Progenitor cell of endocrine pancreas (in vitro differentiated cells): ENCODE measurements at places on chromosomes 2 and 18.

DNA sequence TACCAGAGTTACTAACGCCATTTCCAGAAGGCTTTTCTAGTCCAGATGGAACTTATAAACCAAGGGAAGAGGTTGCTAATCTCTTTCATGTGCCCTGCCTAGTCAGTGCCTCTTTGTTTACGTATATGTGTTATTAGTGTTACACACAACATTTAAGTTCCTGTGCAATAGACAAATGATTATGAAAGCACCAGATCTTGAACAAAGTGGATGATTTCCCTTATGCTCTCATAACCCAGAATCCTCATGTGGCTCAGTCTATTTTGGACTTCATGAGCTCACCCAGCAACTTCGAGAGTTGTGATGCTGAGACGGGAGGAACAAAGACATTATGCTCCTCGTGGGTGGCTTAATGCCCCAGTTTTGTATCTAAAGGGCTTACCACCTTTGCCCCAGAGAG, 214.4 kb upstream of the SP5 start:
- no peak for DNase-seq

GRCh38 chr18:22318745-22319407, 98.8 kb downstream of the CTAGE1 start:
- DNase-seq = no peak

DNA sequence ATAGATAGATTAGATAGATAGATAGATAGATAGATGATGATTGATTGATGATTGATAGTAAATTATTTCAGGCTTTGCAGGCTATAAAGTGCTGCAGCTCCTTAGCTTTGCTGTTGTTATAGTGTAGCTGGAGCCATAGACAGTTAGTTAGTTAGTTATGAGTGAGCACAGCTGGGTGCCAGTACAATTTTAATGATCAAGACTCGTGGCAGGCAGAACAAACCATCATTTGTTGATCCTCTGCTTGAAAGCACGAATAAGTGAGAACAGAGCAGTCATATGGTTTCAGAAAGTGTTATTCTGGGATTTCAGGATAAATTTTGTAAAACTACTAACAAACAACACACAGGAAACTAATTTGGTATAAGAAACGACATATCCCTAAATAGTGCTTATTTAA, 53.9 kb downstream of the THOC1 start:
- no peak for DNase-seq

DNA sequence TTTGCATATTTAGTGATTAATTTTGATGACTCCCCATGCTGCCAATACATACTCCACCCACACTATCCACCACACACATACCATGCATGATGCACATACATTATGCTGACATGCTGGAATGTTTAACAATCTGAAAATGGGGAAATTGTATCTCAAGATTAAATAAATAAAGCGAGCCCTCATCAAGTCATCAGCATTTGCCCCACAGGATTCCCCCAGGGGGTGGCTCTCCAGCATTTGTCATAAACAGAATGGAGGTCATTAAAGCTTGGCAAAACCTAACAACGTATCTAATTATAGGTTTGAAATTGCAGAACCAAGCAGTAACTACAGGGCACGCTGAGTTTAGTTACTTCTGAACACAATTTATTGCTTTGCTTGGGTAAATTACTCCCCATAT, 141.2 kb upstream of the TACR1 start:
- no peak for DNase-seq

DNA sequence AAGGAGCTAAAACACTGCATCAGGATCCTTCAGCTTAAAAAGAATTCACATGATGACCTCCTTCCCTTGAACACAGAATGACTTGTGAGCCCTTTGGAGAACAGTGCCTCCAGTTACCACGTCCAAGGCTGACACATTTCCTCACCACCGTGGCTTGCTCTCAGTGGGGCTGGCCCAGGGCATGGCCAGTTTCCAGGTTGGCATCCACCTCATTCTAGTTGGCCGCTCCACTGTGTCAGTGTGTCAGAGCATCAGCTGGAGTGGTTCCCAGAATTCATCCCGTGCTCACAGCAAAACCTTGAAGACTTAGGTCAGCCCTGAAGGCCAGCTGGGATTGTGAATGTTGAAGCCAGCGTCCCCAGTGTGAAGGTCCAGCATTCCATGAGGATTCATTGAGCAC, 158.5 kb downstream of the INSIG2 start:
- no peak for DNase-seq

GRCh38 chr2:241817126-241817820, 8.3 kb downstream of the NEU4 start:
- no peak for DNase-seq

DNA sequence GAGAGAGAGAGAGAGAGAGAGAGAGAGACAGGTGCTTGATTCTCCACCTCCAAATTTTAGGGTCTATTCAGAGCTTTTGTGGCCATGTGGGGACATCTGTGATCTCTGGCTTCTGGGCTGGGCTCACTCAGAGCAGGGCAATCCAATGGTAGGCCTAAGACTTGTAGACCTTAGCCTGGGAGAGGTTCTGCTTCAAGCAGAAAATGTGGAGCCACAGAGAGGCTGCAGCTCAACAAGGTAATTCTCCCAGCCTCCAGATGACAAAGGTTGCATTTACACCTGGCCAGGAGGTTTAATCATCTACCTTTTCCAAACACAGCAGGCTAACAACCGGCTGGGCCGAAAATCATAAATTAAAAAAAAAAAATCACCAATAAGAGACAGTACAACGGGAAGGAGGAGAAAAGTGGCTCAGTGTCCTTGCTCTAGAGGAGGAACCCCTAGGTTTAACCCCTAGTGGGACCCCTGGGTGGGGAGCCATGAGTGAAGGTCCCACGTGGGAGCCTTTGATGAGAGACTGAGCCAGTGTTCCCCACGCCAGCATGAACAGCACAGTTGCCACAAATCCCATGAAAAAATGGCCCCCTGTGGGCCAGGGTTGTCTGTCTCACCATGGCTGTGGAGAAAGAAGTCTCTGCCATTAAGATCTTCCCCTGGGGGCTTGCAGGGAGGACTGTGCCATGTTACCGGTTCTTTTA, 124.0 kb upstream of the GATA6 start:
- no peak for DNase-seq

DNA sequence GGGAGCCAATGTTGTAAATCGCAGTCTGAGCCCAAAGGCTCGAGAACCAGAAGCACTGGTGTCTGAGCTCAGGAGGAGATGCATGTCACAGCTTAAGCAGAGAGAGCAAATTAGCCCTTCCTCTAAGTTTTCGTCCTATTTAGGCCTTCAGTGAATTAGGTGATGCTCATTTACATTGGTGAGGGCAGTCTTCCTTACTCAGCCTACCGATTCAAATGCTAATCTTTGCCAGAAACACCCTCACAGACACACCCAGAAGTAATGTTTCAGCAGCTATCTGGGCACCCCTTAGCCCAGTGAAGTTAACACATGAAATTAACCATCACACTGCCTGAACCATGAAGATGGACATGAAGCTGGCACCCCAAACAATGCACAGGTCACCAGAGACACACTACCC, 385.1 kb downstream of the STK39 start:
- no peak for DNase-seq

DNA sequence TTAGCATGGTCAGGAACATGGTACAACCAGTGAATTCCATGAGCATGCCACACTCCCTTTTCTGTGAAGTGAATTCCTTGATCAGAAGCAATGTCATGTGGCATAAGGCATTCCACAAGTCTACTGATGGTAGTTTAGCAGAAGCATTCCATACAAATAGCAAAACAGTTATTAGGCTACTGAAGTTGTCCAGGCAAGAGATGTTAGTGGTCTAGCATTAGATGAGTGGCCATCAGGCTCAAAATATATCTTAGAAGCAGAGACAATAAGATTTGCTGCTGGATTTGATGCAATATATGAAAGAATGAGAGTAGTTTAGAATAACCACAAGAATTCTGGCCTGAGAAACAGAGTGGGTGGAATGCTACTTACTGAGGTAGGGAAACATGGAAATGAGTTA, 355.3 kb upstream of the NRXN1 start:
- DNase-seq = no peak

DNA sequence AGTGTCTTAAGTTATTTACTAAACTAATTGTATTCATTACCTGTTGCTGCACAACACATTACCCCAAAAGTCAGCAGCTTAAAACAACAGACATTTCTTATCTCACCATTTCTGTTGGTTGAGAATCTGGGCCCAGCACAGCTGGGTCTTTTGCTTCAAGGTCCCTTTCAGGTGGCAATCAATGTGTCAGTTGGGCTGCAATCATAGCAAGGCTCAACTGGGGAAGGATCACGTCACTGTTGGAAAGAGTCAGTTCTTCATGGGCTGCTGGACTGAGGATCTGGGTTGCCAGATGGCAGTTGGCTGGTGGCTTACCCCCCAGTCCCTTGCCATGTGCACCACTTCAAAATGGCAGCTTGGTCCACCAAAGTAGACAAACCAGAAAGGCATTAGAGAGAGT, 261.2 kb downstream of the SUCLG1 start:
- DNase-seq = no peak

DNA sequence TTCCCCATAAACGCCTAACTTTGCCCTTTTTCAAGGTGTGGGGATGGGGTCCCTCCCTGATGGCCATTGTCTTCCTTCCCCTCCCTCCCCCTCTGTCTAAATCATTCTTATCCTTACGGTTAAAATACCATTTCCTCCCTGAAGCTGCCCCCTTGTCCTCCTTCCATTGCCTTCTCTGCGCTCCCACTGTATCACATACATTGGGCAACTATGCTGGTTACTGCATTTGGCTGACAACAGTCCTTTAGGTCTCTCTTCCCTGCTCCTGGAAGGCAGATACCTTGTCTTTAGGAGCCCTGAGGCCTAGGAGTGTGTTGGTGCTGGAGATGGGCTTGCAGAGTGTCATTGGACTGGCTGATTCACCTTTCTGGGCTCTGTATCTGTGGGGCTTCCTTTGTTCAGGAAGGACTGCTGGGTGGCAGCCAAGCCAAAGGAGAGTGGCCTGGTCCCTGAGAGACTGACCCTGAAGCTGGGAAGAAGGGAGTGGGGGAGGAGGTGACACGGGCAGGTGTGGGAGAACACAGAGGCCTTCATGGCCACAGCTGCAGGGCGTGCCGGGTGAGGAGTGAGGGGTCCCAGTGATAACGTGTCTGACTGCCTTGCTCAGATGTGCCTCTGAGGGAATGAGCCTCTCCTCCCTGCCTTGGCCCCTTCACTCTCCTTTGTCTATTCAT, 2.2 kb downstream of the WNT6 start:
- DNase-seq = no peak

GRCh38 chr2:151817929-151818328, 10.3 kb downstream of the ARL5A start:
- no peak for DNase-seq

GRCh38 chr2:3313781-3314375, 63.7 kb downstream of the EIPR1 start:
- DNase-seq = no peak

GRCh38 chr2:75317802-75318201, 118.5 kb upstream of the TACR1 start:
- DNase-seq = no peak

DNA sequence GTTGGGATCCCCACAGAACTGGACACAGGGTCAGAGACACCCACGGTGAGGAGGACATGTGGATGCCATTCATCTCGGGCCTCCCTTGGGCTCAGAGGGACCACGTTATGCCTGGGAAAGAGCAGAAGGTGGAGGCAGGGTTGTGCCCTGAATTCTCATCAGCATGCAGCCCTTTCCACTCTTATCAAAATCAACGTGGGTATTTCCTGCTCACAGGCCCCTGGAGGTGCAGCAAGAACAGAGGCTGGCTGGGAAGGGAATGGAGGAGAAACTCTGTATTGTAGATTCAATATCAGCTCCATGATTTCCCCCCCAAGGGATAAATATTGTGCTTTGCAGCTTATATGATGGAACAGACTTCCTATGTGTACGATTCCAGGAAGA, 90.9 kb downstream of the SETBP1 start:
- DNase-seq = no peak

GRCh38 chr2:181752301-181752700, 72.0 kb upstream of the NEUROD1 start:
- DNase-seq = no peak

- DNase-seq = no peak
These were observed 515 bp downstream of the TSHZ1 start for GRCh38 chr18:75211002-75211621.

GRCh38 chr18:23450022-23450421, 3.1 kb upstream of the RIOK3 start:
- no peak for DNase-seq

DNA sequence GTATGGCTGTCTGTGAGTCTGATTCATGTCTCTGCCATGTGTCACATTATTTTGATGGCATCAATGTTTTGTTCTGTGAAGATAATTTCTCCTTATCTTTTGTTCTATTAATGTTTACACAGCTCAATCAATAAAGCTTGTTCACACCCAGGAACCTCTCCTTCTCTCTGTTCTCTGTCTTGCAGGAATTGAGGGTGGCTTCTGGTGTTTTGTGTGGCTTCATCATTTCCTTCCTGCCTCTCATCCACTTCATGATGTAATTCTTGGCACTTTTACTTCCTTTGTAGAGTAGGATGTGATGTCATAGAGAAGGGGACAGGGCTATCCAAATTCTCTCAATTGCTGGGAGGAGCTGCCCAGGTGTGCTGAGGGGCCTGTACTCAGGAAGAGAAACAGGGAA, 27.2 kb downstream of the ASXL3 start:
- no peak for DNase-seq

DNA sequence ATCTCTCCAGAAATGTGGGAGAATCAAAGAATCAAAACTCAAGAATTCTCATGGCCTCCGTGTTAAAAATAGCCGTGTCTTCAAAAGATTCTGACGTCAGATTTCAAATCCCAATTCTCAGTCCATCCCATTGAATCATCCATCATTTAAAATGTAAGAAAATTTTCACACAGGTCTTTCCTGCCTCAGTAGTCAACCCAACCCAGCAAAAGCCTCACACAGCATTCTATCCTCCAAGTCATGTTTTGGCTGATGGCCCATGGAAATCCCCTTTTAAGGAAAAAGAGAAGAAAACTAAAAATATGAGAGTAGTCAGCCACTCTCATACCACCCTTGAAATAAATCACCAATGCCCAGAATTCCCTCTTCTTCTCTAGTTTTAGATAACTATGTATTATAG, 211.8 kb downstream of the C1D start:
- no peak for DNase-seq

- no peak for DNase-seq
These were observed 149.4 kb upstream of the NDUFV2 start for GRCh38 chr18:8952769-8953760.

GRCh38 chr2:171281110-171281509, 120.4 kb upstream of the TLK1 start:
- no peak for DNase-seq

GRCh38 chr2:153388246-153388645, 90.3 kb downstream of the RPRM start:
- no peak for DNase-seq

GRCh38 chr2:107542314-107542740, 284.4 kb upstream of the RGPD4 start:
- DNase-seq = no peak

DNA sequence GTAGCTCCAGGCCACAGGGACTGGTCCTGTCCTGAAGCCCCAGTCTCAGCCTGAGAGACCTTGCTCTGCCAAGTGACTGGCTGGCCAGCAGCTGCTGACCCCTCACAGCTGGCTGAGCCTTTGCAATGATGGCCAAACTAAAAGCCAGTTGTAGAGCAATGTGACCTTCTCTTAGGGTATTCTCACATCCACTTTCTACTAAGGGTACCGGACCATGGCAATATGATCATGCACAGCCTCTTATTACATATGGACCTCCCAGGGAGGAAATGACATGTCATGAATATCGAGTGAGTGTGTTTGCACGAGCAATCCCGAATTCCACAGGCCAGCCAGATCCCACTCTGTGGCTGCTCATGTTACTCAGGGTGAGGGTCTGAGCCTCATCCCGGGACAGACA, 213.9 kb downstream of the VAPA start:
- DNase-seq = no peak

GRCh38 chr2:237345891-237346640, 67.9 kb downstream of the COL6A3 start:
- DNase-seq = no peak
